Brain microvascular endothelial cell (primary cell): ENCODE measurements at places on chromosomes 3 and 15.
A peak's percentile ranks its signal among the peaks of the same experiment; 100 is the strongest.

DNA sequence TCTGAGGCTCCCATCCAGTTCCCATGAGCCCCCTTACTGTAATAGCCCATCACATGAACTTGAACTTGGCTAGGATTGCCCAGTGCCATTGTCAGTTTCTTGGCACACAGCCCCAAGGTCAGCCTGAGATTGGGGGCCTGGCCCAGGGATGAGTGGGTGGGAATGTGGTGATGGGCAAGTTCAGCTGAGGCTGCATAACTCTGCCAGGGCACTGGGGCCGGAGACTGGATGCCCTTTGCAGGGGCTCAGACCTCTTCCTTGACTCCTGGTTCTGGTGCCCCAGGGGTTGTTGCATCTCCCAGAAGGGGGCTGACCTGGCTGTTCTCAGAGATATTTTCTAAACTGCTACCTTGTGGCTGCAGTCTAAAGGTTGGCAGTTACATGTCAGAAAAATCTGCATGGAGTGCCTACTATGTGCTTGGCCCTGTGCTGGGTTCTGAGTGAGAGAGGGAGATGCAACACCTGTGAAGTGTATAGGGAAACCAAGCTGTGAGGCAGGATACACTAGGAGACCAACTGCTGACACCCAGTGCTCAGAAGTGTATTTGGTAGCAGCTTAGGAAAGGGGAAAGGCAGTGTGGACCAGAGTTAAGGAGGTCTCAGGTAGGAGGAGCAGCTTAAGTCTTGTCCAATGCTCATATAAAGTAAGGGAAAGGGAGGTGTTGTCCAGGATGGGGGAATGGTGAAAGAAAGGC is 74.8 kb upstream of the PRR23C start:
- DNase-seq, result no peak

DNA sequence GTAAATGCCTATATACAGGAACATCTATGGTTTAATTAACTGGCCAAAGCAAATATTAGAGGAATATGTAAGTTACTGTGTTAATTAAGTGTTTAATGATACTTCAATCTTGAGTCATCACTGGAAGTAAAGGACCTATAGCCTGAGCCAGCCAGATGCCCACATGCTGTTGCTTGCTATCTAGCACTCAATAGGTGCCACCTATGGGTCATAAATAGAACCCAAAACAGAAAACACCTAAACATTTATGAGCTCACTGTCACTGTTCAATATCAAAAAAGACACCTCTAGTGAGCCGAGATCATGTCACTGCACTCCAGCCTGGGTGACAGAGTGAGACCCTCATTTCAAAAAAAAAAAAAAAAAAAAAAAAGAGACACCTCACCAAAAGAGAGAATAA is 48.4 kb upstream of the IP6K2 start:
- no peak for DNase-seq

GRCh38 chr3:111747490-111747889 is 111.6 kb upstream of the PHLDB2 start:
- DNase-seq, result peak; percentile 69

DNA sequence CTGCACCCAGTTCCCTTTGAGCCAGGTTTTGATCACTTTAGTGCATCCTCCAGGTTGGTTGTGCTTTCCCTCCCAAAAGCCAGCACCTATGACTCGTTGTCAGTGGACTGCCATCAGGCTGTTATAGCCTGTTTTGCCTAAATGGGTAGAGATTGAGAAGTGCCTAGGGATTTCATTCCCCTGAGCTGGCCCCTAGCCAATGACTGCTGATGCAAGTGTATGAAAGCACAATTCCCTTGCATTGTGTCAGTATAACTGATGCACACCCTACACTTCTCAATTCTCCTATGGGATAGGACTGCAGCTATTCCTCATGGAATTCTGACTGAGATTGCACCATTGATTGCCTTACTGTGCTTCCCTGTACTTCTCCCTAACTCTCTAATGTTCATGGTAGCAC is 102.1 kb upstream of the ARPP21 start:
- no peak for DNase-seq

GRCh38 chr3:127473244-127474024 is 117.1 kb downstream of the TPRA1 start:
- no peak for DNase-seq

GRCh38 chr3:13599887-13600450 is 51.0 kb downstream of the FBLN2 start:
- no peak for DNase-seq

GRCh38 chr15:87570206-87570605 is 686.3 kb downstream of the NTRK3 start:
- no peak for DNase-seq

DNA sequence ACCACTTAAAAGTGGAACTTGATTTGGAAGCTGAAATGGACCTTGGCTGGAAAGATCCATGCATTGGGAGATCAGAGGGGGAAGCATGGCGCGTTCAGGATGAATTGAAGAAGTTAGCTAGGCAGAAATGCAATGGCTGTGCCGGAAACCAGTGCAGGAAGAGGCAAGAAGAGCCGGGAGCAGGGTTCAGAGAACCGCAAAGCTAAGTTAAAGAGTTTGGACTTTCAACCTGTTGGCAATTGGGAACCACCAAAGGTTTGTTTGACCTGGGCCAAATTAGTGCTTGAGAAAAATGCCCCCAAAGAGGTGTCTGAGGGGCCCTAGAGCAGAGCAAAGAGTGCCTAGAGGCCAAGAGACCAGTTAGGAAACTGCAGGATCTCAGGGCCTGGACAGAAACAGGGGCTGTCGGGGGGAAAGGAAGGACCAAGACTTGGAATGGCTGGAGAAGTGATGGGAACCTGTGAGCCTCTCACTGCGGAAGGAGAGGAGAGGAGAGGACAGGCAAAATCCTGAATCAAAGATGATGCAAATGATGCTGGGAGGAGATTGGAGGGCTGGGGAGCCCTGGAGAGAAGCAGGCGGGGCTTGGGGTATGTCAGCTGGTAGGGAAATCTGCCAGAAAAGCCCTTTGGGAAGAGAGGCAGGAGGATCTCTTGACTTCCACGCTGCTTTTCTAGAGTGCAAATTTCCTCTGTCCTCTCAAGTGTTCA is 49.3 kb downstream of the FAM174B start:
- DNase-seq, result no peak

GRCh38 chr15:96693990-96694517 is 363.6 kb downstream of the NR2F2 start:
- no peak for DNase-seq
